Left ventricle myocardium inferior (tissue), 1 donor: ENCODE measurements at places on chromosomes 13 and 19. TPM values are rescaled to one million over a fixed set of nuclear protein-coding genes. Genes with fewer than 3 reads are reported as not detected.

DNA sequence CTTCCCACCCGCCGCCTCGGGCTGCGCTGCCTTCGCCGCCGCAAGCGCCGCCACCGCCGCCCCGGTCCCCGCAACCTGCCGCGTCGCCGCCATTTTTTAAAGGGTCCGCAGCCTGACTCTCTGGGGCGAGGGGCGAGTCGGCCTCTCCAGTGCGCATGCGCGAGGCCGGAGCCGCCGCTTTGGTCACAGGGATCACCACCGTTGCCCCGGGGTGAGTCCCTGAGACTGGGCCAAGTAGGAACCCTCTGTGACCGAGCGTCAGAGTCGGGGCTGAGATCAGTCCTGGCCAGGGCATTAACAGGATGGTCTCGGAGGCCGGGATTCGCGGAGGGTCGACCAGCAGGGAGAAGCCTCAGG, 42.6 kb downstream of the ZNF146 start:
- H3K27ac ChIP-seq: no peak overlapping the region
- H3K27me3 ChIP-seq: no peaks in the 10 kb centered on the region

- peaks cover 41% of the 10 kb centered on the region for H3K4me1 ChIP-seq
- no peaks in the 10 kb centered on the region for H3K27me3 ChIP-seq
- no peak overlapping the region for H3K27ac ChIP-seq
- H3K36me3 ChIP-seq: peaks cover 38% of the 10 kb centered on the region
- DNase-seq: no peak
Measured at GRCh38 chr19:42078058-42078457, 2.1 kb downstream of the ZNF574 start.

DNA sequence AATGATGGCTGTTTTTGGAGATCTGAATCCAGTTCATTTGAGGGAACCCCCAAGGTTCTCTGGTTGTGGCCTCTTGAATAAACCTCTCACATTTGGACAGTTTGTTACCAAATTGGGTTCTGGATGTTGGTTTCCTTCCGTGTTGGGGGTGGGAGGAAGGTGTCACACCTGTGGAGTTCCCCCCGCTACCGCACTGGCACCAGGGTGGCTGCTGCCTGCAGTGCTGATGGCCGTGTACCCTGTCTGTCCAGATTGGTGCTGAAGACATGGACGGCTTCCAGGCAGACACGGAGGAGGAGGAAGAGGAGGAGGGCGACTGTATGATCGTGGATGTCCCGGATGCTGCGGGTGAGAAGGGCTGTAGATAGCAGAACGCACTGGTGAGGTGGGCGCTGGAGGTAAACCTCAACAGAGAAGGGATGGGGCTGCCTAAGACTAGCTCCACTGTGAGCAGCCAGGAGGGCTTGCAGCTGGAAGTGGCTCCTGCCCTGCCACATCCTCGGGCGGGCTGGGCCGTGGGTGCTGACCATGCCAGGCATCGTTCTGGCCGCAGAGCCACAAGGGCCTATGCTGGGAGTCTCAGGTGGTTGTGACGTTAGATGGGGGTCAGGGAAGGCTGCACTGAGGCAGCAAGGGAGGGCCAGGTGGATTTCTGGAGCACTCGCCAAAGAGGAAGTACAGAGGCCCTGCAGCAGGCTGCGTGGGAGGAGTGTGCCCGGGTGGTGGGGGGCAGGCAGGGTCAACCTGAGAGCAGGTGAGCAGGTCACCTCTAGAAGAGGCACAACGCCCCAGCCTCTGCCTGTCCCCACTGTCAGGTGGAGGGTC, 15.4 kb downstream of the UBXN6 start:
- no peak overlapping the region for H3K27ac ChIP-seq
- H3K4me1 ChIP-seq: no peaks in the 10 kb centered on the region
- H3K4me3 ChIP-seq: no peak overlapping the region
- DNase-seq: no peak

GRCh38 chr19:18667531-18668251, 15.8 kb upstream of the CRTC1 start:
- DNase-seq: no peak
- peaks cover 22% of the 10 kb centered on the region for H3K4me1 ChIP-seq
- peaks cover 47% of the 10 kb centered on the region for H3K36me3 ChIP-seq
- H3K27me3 ChIP-seq: no peaks in the 10 kb centered on the region

DNA sequence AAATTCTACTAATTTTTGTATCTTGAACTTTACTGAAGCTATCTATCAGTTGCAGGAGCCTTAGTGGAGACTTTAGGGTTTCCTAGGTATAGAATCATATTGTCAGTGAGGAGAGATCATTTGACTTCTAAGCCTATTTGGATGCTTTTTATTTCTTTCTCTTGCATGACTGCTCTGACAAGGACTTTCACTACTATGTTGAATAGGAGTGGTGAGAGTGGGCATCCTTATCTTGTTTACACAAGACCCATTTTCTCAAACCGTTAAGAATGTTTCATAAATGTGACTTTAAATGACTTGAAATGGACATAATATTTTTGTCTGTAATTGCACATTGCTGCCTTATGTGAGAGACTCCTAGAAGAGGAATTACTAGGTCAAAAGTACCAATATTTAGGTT, 17.9 kb upstream of the CSNK1A1L start:
- H3K4me3 ChIP-seq: no peak overlapping the region
- H3K27ac ChIP-seq: no peak overlapping the region

GRCh38 chr13:44317752-44318151, 55.9 kb upstream of the SERP2 start:
- peaks cover 4% of the 10 kb centered on the region for H3K4me1 ChIP-seq
- no peaks in the 10 kb centered on the region for H3K36me3 ChIP-seq
- no peak overlapping the region for H3K27ac ChIP-seq
- H3K4me3 ChIP-seq: no peak overlapping the region
- DNase-seq: no peak

GRCh38 chr13:106425661-106426060, 109.8 kb downstream of the EFNB2 start:
- H3K27me3 ChIP-seq: no peaks in the 10 kb centered on the region
- no peak overlapping the region for H3K4me3 ChIP-seq
- H3K36me3 ChIP-seq: no peaks in the 10 kb centered on the region
- no peak overlapping the region for H3K27ac ChIP-seq
- no peaks in the 10 kb centered on the region for H3K4me1 ChIP-seq

DNA sequence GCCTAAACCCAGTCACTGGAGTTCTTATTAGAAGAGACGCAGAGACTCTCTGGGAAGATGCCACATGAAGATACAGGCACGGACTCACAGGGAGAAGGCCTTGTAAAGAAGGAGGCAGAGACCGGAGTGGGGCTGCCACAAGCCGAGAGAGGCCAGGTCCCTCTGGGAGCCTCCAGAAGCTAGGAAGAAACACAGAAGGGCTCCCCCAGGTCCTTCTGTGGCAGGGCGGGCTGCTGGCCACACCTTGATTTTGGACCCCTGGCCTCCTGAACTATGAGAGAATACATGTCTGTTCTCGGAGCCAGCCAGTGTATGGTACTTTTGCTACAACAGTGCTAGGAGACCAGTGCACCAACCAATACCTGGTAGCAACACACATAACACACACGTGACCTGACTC, 140.1 kb upstream of the SPACA7 start:
- DNase-seq: no peak
- no peak overlapping the region for H3K4me3 ChIP-seq
- H3K27me3 ChIP-seq: peaks cover 84% of the 10 kb centered on the region
- H3K4me1 ChIP-seq: no peaks in the 10 kb centered on the region
- H3K27ac ChIP-seq: no peak overlapping the region

DNA sequence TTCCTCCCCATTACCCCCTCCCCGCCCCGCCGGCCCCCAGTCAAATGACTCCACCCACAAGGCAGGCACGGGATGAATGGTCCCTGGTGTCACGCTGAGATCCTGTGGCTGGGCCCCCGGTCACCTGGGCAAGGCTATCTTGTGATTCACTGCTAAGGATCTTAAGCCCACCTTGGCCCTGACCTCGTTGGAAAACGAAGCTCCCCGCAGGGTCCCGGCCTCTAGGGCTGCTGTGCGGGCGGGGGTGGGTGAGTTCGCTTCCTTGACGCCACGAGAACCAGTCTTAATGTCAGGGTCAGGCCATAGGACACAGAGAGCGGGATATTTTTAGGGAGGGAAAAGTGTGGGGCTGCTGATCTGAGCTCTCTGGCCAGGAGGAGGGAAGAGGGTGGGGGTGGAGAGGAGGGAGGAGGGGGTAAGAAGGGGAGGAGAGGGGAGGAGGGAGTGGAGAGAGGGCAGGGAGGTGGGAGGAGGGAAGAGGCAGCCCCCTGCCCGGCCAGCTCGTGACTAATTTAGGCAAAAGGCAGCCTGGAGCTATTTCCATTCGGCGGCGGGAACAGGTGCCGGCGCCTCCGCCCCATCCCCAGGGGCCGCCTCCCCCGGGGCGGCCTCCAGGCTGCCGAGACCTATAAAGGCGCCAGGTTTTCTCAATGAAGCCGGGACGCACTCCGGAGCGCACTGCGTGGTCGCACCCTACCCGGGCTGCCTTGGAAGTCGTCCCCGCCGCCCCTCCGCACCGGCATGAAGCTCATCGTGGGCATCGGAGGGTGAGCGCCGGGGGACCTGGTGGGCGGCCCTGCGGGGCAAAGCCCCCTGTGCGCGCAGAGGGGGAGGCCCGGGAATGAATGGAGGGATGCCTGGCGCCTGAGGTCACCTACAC, at the start of gene NMRK2:
Gene NMRK2, plus strand, starts transcription at position 139 of the 880 bp plus-strand sequence. Its CDS starts 603 bp downstream, at position 742.
- peak; percentile 66 for DNase-seq
- peaks cover 39% of the 10 kb centered on the region for H3K27me3 ChIP-seq

- H3K27ac ChIP-seq: no peak overlapping the region
- H3K27me3 ChIP-seq: peaks cover 32% of the 10 kb centered on the region
- H3K4me3 ChIP-seq: no peak overlapping the region
- H3K36me3 ChIP-seq: peaks cover 8% of the 10 kb centered on the region
Measured at GRCh38 chr19:19630426-19630825, 2.4 kb upstream of the LPAR2 start.

GRCh38 chr13:60111691-60112090, 52.0 kb downstream of the DIAPH3 start:
- H3K4me1 ChIP-seq: no peaks in the 10 kb centered on the region
- no peak overlapping the region for H3K4me3 ChIP-seq
- H3K27me3 ChIP-seq: no peaks in the 10 kb centered on the region
- H3K27ac ChIP-seq: no peak overlapping the region

DNA sequence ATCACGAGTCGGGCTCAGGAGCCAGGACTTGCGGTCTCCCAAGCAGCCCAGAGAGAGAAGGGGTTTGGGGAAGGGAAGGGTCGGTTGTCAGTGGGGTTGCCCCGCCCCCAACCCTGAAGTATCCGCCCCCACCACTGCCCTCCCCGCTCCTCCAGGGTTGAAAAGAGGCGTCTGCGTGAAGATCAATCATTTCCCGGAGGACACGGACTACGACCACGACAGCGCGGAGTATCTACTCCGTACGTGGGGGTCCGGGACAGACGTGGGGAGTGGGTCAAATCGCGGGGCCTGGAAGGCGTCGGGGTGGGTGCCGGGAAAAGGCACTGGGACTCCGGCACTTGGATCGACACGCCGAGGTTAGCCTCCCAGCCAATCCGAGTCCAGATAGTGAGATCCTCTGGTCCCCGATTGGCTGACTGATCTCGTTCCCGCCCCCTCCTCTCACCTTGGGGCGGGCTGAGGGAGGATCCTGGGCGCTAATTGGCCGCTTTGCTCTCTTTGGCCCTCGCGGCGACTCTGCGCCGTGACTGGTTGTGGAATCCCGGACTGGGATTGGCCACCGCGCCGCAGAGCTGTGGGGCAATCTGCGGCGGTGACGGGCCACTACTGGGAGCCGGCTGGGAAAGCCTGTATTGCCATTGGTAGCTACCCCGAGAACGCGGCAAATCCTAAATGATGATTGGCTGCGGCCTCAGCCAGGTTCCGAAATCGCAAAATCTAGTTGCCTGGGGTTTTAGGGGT, 13.3 kb upstream of the CACNG6 start:
- DNase-seq: peak; percentile 50
- H3K4me1 ChIP-seq: peaks cover 34% of the 10 kb centered on the region
- H3K27ac ChIP-seq: no peak overlapping the region
- no peaks in the 10 kb centered on the region for H3K36me3 ChIP-seq
- H3K4me3 ChIP-seq: peak overlapping the region; percentile 54
- peaks cover 91% of the 10 kb centered on the region for H3K27me3 ChIP-seq

- peak overlapping the region; percentile 95 for H3K4me3 ChIP-seq
- H3K36me3 ChIP-seq: no peaks in the 10 kb centered on the region
- H3K4me1 ChIP-seq: peaks cover 67% of the 10 kb centered on the region
- DNase-seq: no peak
- peak overlapping the region; percentile 100 for H3K27ac ChIP-seq
- no peaks in the 10 kb centered on the region for H3K27me3 ChIP-seq
Measured at GRCh38 chr13:110916301-110917142, 1.7 kb upstream of the ANKRD10 start.

KLK11 gene
- total RNA-seq: not detected

FSD1 gene
- not detected for total RNA-seq

MISP3 gene
- total RNA-seq: 8.1 TPM

LATS2 gene
- 20.2 TPM for total RNA-seq

SIGLEC5 gene
- not detected for total RNA-seq
